ENCODE measurements at places on chromosomes 6 and 20.

DNA sequence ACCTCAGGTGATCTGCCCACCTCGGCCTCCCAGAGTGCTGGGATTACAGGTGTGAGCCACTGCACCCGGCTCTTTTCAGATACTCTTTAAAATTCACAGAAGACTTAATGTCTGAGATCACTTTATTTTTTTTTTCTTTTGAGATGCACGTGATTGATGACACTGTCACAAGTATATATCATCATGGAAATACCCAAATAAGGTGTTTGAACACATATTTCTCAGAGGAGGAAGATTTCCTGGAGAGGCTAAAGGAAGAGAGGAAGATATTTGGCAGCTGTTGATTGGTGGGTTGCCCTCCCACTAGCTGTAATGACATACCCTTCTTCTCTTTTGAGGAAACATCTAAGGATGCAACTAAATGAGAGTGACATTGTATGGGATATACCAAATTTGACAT lies 225.9 kb upstream of the CITED2 start:
- no peak for DNase-seq

DNA sequence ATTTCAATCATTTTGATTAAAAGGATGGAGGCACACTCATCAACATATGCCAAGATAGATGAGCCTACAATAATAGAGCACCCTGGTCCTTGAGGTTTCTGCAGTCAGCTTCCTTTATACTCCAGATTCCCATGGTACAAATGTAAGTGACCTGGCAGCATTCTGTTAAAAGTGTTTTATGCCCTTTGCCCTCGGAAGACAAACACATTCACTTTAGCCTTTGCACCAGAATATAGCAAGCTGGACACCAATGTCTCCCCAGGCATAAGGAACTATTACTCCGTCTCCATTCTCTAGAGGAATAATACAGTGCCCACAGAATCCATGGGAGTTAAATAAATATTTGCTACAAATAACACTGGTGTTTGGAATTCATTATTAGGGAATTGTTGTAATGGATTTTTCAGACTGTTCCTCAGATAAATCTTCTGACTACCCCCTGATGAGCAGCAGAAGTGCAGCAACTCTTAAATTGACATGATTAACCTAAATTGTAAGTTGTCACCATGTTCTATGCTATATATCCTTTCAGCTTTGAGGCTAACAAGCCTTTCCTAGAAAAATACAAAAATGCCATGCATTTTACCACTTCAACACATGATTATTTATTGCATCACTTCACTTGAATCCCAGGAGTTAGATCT lies 340.2 kb downstream of the TBC1D32 start:
- peak; percentile 1 for DNase-seq

- DNase-seq, result no peak
Observed at GRCh38 chr20:41167481-41168253, 30.3 kb downstream of the PLCG1 start.

- no peak for DNase-seq
Observed at GRCh38 chr6:32139590-32139989, 9.5 kb upstream of the FKBPL start.

GRCh38 chr6:136920216-136920615 lies 1.9 kb upstream of the SLC35D3 start:
- DNase-seq, result no peak

DNA sequence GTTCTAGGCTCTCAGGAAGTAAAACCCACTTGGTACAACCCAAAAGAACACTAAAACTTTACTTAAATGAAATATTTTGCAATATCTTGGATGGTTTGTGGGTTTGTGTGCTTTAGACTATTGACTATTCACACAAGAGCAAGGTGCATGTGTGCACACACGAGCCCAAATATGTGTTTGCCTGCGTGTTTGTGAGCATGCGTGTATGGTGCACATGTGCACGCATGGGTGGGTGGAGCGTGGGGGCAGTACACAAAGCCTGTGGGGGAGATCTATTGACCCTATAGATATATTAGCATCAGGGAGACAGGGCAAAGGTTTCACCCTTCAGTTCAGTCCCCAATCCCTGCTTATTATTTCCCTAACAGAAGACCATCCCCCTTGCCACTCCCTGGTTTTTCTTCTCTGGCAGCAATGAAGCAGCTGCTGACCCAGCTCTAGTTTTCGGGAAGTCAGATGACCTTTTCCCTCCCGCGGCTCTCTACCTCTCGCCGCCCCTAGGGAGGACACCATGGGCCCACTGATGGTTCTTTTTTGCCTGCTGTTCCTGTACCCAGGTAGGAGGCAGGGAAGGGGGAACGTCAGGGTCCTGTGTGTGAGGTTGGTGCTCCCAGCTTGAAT lies at the start of gene C2:
TSS of gene C2 (plus strand) at position 476 of the 621 bp plus-strand sequence. CDS start at position 512, 36 bp downstream.
- no peak for DNase-seq

- peak; percentile 88 for DNase-seq
Observed at GRCh38 chr6:81997090-81997926, 244.8 kb upstream of the TENT5A start.

GRCh38 chr6:106220485-106220884 lies 105.1 kb downstream of the ATG5 start:
- no peak for DNase-seq

DNA sequence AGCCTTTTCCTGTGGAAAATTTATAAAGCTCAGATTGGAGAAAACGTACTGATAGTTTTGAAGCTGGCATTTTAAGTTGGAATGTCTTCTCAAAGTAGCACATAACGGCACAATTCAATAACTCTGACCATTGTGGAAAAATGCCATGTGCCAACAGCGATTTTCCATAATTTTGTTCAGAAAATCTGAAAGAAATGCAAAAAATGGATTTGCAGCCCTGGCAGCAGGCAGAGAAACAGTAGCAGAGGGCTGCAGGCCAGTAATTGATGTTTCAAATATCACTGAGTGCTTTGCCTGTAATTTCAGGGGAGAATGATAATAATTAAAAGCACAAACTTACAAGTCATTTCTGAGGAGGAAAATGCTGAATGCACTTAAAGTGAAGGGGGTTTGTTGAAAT lies 507.4 kb downstream of the MAFB start:
- DNase-seq, result no peak

DNA sequence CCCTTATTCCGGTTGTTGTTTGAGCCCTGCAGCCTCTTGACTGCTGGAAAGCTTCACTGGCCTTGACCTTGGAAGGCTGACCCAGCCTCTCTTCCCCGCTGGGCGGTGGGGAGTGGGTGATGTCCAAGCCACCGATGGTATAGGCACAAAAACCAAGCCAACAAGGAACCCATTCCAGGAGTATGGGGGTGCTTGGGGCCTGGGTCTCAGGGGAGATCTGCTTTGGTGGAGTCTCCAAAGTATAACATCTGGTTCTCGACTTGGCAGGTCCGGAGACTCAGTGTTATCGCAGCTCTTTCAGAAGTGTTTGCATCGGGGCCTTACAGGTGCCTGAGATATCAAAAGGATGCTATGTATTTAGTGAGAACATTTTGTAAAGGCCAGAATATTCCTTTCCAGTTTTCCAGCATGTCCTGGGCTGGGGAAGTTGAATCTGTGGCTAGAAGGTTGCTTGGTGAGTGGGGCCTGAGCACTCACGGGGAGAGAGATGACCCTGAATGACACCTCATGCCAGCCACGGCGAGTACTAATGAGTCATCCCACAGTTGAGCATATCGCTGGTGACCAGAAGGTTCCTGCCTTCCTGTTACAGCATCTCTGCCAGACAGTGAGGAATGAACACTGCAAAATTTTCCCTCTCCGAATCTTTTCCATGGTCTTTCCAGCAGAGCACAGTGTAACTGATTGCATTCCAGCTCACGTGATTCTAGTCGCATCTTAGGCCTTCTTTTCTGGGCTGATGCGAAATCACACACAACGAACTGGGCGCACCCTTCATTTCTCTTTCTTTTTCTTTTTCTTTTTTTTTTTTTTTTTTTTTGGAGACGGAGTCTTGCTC lies 133.9 kb downstream of the ZDHHC14 start:
- peak; percentile 38 for DNase-seq
